A549 treated with ZK216348 at 1 μM for 4 hours (cell line): ENCODE measurements at places on chromosomes 7 and 10. TPM values are rescaled to one million over a fixed set of nuclear protein-coding genes. Genes with fewer than 3 reads are reported as not detected.

FZD1 gene
- 1.9 to 2.6 TPM (median 2.5 TPM) in 5 replicates for total RNA-seq

MORN4 gene
- total RNA-seq, result 6.8 to 9.0 TPM (median 8.4 TPM) in 5 replicates

GNGT1 gene
- total RNA-seq, result not detected in 5 replicates

LIPJ gene
- total RNA-seq, result not detected in 5 replicates

SLC26A3 gene
- total RNA-seq, result not detected in 5 replicates

COL26A1 gene
- 0.18 to 0.62 TPM (median 0.44 TPM) in 5 replicates for total RNA-seq

CCDC7 gene
- 0.37 to 1.0 TPM (median 0.76 TPM) in 5 replicates for total RNA-seq

C10orf62 gene
- total RNA-seq, result 0.15 TPM in 1 of 5 replicates, not detected in the others

BLVRA gene
- 69.0 to 85.8 TPM (median 72.2 TPM) in 5 replicates for total RNA-seq

TUBAL3 gene
- total RNA-seq, result 0.22 to 0.45 TPM (median 0.33 TPM) in 5 replicates

GIMAP5 gene
- 0.24 TPM in 1 of 5 replicates, not detected in the others for total RNA-seq

CALHM3 gene
- total RNA-seq, result 0.27 to 0.55 TPM (median 0.32 TPM) in 5 replicates

AMZ1 gene
- 0.05 to 0.06 TPM in 2 of 5 replicates, not detected in the others for total RNA-seq

OPN1SW gene
- total RNA-seq, result not detected in 5 replicates

SPDYE2 gene
- total RNA-seq, result not detected in 5 replicates

ATP6V0A4 gene
- 0.09 to 0.34 TPM (median 0.28 TPM) in 5 replicates for total RNA-seq

PLAC9 gene
- total RNA-seq, result not detected in 5 replicates

TRPV6 gene
- total RNA-seq, result not detected in 5 replicates

ACSM6 gene
- not detected in 5 replicates for total RNA-seq

GPR158 gene
- 0.04 to 0.11 TPM (median 0.07 TPM) in 5 replicates for total RNA-seq

LRGUK gene
- total RNA-seq, result 0.18 to 0.73 TPM (median 0.36 TPM) in 5 replicates

FHIP2A gene
- total RNA-seq, result 5.6 to 12.4 TPM (median 10.3 TPM) in 5 replicates

NUTM2E gene
- total RNA-seq, result 0.25 to 0.90 TPM (median 0.31 TPM) in 5 replicates

TDRD1 gene
- total RNA-seq, result not detected in 5 replicates

ENTPD7 gene
- 8.5 to 13.5 TPM (median 12.7 TPM) in 5 replicates for total RNA-seq

TBX20 gene
- total RNA-seq, result 1.6 to 2.9 TPM (median 1.8 TPM) in 5 replicates

WNT2 gene
- total RNA-seq, result not detected in 5 replicates

HILPDA gene
- 20.1 to 27.1 TPM (median 25.8 TPM) in 5 replicates for total RNA-seq

GNG11 gene
- total RNA-seq, result 24.2 to 39.8 TPM (median 33.9 TPM) in 5 replicates

SFTPD gene
- 0.19 to 0.41 TPM (median 0.21 TPM) in 5 replicates for total RNA-seq

PLXNA4 gene
- total RNA-seq, result 0.49 to 1.6 TPM (median 0.74 TPM) in 5 replicates

IQCE gene
- total RNA-seq, result 7.6 to 14.0 TPM (median 13.9 TPM) in 5 replicates

OR13A1 gene
- total RNA-seq, result not detected in 5 replicates

NEUROG3 gene
- not detected in 5 replicates for total RNA-seq

UCMA gene
- not detected in 5 replicates for total RNA-seq

LIPK gene
- not detected in 5 replicates for total RNA-seq

OPN4 gene
- total RNA-seq, result not detected in 5 replicates

DGKI gene
- 0.11 to 0.97 TPM (median 0.35 TPM) in 3 of 5 replicates, not detected in the others for total RNA-seq

PEX1 gene
- total RNA-seq, result 3.9 to 7.4 TPM (median 5.5 TPM) in 5 replicates

ANK3 gene
- total RNA-seq, result 0.28 to 0.87 TPM (median 0.63 TPM) in 5 replicates

LMOD2 gene
- not detected in 5 replicates for total RNA-seq

HBP1 gene
- 14.4 to 24.9 TPM (median 23.3 TPM) in 5 replicates for total RNA-seq

COL1A2 gene
- not detected in 5 replicates for total RNA-seq

DNAJC12 gene
- 49.3 to 85.7 TPM (median 60.1 TPM) in 5 replicates for total RNA-seq

LRRTM3 gene
- not detected in 5 replicates for total RNA-seq

FAM237B gene
- total RNA-seq, result not detected in 5 replicates

IL2RA gene
- not detected in 5 replicates for total RNA-seq

STAG3 gene
- 0.06 to 0.40 TPM (median 0.21 TPM) in 5 replicates for total RNA-seq
